NCI-H524 treated with DMSO at 0.1 percent for 48 hours (cell line): ENCODE measurements at places on chromosomes 3 and 15.

DNA sequence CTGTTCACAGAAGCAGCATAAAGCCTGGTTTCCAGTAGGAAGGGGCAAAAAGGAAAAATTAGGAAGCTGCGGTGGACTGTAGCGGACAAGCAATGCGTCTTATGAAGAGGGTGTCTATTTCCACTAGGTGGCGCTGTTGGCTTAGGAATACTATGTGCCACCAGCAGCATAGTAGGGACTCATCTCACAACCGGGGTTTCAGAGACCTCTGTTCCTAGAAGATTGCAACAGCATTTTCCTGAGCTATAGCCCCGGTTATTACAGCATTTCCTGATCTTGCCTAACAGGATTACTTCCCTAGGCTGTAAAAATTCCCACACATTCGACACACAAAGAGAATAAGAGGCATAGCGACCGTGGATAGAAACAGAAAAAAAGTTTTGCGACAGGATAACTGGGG is 683.0 kb downstream of the TBL1XR1 start:
- no peak for DNase-seq

- no peak for DNase-seq
These were observed 108.9 kb upstream of the ABHD17C start for GRCh38 chr15:80586161-80586560.

- no peak for DNase-seq
These were observed 112.2 kb upstream of the FAN1 start for GRCh38 chr15:30791239-30792175.

DNA sequence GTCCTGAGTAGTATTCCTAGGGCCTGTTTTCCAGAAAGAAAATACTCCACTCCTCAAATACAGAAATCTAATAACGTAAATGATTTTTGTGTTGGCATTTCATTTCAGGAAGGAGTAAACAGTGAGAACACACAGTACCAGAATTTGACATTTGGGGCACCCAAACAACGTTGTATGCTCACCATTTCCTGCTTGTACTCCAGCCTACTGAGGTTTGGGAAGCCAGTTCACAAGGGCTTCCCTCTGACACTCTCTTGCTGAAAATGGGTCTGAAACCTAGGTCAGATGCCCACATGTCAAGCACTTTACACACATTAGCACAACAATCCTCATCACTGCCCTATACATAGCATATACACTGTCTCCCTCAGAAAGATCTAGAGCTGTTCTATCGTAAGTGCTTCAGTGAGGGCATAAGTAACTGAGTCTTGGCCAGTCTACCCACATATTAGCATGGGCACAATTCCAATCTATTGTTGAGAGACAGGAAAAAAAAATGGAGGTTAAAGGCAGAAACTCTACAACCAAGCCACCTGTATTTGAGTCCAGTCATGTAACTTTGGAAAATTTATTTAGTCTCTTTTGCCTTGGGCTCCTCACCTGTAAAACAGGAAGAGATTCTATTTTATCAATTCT is 43.5 kb upstream of the RSL24D1 start:
- no peak for DNase-seq

GRCh38 chr3:134369231-134369741 is 5.0 kb downstream of the AMOTL2 start:
- DNase-seq: no peak

DNA sequence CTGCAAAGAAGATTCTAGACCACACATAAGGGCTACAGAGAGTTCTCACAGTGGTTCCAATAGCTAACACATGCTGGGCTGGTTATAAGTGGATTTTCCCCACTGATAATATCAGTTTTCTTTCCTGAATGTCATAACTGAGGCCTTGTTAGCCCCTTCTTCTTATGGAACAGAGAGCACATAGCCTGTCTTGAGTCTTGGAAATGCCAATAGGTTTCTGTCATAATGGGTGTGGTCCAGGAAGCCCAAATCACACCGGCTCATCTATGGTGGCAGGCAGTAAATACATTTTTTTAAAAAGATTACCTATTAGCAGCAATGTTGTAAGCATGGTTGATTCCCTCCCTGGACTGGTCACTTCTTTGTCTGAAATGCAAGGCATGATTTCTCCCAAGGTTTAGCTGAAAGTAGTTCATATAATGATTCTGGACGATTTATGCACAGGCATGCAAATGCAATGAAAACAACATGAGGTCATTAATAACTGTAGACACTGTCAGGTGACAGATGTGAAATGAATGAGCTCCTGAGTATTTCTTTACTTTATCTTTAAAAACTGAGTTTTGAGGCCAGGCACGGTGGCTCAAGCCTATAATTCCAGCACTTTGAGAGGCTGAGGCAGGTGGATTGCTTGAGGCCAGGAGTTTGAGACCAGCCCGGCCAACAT is 67.2 kb upstream of the ATP2C1 start:
- no peak for DNase-seq

- no peak for DNase-seq
These were observed 208.5 kb downstream of the LPP start for GRCh38 chr3:188362405-188362831.

- DNase-seq: no peak
These were observed 4.7 kb downstream of the SYNM start for GRCh38 chr15:99109555-99110021.

DNA sequence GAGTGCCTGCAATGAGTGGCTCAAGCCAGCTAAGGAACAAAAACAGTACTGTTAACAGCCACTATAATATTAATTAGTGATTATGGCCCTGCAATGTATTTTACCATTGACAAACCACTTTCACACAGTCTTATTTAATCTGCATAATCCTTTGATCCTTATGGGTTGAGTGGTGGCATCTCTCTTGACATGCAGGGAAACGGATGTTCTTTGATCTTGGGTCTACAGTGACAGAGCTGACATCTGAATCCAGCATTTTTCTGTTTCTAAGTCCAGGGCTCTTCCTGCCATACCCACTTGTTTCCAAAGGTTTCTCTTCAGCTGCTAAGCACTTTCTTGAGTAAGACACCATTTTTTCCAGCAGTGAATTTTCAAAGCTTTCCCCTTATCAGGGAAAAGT is 277.7 kb upstream of the ROPN1 start:
- DNase-seq: peak; percentile 70

- no peak for DNase-seq
These were observed 28.3 kb downstream of the LRIG1 start for GRCh38 chr3:66472313-66473134.

DNA sequence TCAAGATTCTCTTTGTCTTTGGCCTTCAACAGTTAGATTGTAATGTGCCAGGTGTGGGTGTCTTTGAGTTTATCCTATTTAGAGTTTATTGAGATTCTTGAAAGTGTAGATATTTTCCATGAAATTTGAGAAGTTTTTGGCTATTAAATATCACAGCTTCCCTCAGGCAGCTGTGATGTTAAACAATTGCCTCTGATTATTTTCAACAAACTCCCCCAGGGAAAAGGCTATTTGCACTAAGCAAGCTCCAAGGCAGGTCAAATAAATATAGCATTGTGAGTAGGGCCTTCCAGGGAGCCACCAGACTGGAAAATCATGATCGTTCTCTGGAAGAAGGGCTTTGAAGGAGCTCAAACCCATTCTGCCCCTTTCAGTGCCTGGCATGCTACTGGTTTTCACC is 107.0 kb downstream of the EEFSEC start:
- DNase-seq: no peak

DNA sequence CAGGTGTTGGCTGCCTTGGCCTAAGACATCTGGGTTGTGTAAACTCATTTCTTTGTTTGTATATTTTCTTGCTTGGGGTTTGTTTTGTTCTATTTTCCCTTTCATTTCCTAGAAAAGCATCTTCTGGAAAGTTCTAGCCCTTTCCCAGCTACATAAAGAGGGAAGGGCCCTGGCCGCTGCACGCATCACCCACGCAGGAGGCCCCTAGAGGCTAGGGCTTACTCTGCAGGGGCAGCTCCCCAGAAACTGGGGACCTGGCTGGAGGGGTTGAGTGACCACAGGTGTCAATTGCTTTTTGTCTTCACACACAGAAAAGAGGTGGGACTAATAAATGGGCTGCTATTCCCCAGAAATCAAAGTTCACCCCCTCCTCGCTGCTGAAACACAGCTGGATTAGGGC is 52.6 kb downstream of the PDIA5 start:
- DNase-seq: no peak

DNA sequence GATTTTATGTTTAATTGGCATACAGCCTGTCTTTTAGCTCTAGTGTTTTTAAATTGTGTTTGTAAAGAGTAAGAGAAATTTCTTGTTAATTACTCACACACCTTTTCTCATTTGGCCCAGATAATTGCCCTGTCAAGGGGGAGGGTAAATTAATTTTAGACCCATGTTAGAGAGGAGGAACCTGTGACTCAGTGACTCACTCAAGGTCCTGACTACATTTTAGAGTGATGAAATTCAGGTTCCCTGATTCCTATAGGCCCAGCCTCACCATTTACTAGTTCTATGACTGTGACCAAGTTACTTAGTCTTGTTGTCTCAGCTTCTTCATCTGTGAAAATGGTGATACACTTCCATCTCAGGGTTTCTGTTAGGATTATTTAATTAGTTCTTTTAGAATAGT is 125.2 kb upstream of the DPH6 start:
- DNase-seq: no peak

GRCh38 chr3:170553788-170554757 is 31.8 kb downstream of the SLC7A14 start:
- DNase-seq: no peak

- no peak for DNase-seq
These were observed 25.9 kb downstream of the RNF168 start for GRCh38 chr3:196477678-196478077.

GRCh38 chr15:65366122-65366892 is 11.5 kb downstream of the IGDCC3 start:
- no peak for DNase-seq

DNA sequence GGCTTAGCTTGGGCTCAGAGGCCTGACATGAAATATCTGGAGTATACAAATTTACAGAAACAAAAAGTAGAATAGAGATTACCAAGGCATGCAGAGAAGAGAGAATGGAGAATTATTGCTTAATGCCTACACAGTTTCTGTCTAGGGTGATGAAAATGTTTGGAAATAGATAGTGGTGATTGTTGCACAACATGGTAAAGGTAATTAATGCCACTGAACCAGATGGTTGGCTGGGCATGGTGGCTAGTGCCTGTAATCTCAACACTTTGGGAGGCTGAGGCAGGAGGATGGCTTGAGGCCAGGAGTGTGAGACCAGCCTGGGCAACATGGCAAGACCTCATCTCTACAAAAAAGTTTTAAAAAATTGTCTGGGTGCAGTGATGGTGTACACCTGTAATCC is 46.6 kb upstream of the OSBPL11 start:
- no peak for DNase-seq

DNA sequence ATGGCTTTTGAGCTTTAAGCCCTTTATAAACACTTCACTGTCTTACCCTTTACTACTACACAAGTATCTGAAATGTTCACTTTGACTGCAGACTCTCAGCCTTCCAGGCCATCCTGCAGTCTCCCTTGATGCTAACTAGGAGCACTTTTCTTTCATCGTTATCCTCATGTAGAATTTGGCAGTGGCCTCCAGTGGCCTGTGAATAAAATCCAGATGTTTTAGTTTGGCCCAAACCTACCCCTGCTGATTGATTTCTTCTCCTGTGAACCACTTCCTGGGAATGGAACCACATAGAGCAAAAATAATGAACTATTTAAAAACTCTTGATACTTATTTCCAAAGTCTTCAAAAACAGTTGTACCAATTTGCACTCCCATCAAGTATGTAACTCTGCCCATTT is 271.9 kb downstream of the FEZF2 start:
- DNase-seq: no peak

GRCh38 chr15:45583731-45584639 is 3.2 kb upstream of the BLOC1S6 start:
- DNase-seq: no peak

- no peak for DNase-seq
These were observed 74.6 kb upstream of the BNC1 start for GRCh38 chr15:83358972-83359564.

- DNase-seq: no peak
These were observed 16.3 kb downstream of the BNC1 start for GRCh38 chr15:83268147-83268546.
